ENCODE measurements at places on chromosomes 11 and 22. TPM values are rescaled to one million over a fixed set of nuclear protein-coding genes. Genes with fewer than 3 reads are reported as not detected.

TPBGL gene
- not detected for total RNA-seq

NXPE4 gene
- not detected for total RNA-seq

INCENP gene
- total RNA-seq = 58.0 TPM

DNA sequence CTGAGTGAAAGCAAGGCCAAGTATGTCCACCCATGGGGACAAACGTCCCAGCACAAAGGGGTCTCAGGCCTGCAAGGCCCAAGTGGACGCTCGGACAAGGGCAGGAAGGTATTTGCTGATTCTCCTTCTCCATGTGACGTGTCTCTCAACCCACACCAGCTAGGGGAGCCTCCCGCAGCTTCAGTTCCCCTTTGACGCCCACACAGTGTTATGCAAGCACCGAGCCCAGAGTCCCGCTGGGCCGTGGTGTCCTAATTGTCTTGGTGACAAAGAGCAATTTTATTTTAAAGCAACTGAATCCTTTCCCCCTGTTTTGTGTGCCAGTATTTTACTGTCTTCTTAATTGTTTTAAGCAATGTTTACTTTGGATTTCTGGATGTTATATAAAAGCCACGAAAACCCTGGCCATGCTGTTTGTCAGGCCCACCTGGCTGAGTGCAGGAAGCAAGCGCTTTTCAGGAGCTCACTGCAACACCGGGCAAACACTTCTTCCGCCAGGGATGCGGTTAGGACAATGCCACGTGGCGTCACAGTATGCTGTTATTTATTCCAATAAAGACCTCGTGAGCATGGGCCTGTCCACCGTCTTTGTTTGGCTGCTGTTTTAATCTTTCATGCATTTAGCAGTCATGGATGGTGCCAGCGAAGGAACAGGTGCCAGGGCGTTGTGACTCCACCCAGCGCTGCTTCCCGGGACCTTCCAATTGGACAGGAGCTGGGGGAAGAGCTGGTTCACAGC is 8.2 kb upstream of the PARVG start:
- H3K4me1 ChIP-seq = no peaks in the 10 kb centered on the region
- H3K36me3 ChIP-seq = no peaks in the 10 kb centered on the region
- peaks cover 3% of the 10 kb centered on the region for H3K27me3 ChIP-seq
- no peak overlapping the region for H3K27ac ChIP-seq
- no peak for DNase-seq

- H3K27ac ChIP-seq = peak within 1 kb of the TSS; percentile 100
- DNase-seq = peak; percentile 66
- H3K4me3 ChIP-seq = peak within 1 kb of the TSS; percentile 96
- no peaks in the 10 kb centered on the region for H3K36me3 ChIP-seq
These were observed at the start of gene RRAS2 for GRCh38 chr11:14358729-14359439. Gene RRAS2, minus strand, starts transcription at chr11:14359183. Its CDS starts 313 bp downstream, at chr11:14358870.

DNA sequence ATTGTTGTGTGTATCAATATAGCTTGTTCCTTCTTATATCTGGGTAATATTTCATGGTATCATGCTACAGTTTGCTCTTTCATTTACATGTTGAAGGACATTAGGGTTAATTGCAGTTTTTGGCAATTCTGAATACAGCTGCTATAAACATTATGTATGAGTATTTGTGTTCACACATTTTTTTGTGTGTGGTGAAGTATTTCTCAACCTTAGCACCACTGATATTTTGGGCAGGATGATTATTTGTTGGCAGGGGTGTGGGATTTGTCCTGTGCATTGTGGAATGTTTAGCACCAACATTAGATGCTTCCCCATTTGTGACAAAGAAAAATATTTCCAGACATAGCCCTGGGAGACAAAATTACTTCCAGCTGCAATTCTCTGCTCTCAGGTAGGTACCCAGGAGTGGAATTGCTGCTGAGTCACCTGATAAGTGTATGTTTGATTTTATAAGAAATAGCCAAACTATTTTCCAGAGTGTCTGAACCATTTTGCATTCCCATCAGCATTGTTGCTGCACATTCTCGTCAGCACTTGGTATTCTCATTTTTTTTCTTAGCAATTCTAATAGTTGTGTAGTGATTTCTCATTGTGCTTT is 128.2 kb downstream of the SNX19 start:
- H3K4me1 ChIP-seq = peaks cover 5% of the 10 kb centered on the region
- no peak overlapping the region for H3K27ac ChIP-seq
- DNase-seq = no peak
- no peak overlapping the region for H3K4me3 ChIP-seq
- H3K36me3 ChIP-seq = no peaks in the 10 kb centered on the region
- peaks cover 10% of the 10 kb centered on the region for H3K27me3 ChIP-seq
